ENCODE measurements at places on chromosomes 6 and 20.

- no peak for DNase-seq
Observed at GRCh38 chr6:42159431-42160024, 13.6 kb upstream of the GUCA1A start.

DNA sequence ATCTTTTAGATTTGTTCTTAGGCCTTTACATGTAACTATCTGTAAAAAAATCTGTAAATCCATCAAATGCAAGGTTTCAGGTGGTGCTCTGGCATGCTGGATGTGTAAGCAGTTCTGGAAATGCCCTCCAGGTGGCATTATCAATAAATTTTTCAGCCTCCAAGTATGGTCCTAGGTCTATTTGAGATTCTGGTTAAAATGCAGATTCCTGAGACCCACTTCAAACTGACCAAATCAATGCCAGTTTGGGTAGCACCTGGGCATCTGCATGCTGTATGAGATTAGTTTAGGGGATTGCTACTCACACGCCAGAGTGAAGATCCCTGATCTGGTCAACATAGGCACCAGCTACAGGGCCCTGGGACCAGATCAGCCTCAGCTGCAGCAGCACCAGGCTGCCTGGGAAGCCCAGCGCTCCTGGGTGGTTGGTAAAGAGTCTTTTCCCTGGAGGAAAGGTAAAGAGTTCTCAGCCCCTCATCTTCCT lies 507.3 kb upstream of the CITED2 start:
- no peak for DNase-seq

GRCh38 chr20:36113566-36114250 lies 40.8 kb upstream of the EPB41L1 start:
- DNase-seq = no peak

- no peak for DNase-seq
Observed at GRCh38 chr20:22160101-22160652, 424.2 kb downstream of the FOXA2 start.

DNA sequence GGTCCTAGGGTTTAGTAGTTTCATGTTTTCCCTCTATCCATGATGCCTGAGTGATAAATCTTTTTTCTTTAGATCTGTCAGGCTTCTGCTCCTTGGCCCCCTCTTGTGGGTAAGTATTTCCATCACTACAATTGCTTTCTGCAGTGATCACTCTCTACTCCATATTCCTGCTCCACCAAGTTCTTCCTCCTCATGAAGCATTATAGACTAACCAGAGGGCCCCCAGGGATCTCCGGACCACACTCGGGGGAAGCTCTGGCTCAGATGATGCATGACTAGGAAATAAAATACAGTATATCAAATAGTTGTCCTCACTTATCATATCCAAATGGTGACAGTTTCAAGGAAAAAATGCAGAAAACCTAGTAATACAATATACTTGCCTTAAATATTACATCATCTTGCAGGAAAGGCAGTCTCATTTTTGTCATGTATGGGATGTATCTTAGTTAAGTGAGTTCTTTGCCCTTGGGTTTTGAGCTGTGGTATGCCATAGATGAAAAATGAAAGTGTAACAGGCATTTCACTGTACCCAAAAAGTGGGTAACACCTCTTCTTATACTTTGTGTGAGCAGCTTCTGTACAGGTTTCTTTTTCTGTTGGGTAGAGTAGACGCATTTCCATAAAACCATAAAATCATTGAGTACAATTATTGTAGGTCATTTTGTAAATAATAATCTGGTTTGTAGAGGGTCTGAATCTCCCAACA lies 200.9 kb upstream of the EYA4 start:
- DNase-seq = no peak

All from stimulated activated CD4-positive, alpha-beta T cell treated with anti-CD3 and anti-CD28 coated beads, Interleukin-1b, Interleukin-23, amount 100 ng/mL, for 1 hour (primary cell).